ENCODE measurements at places on chromosomes 3 and 15.

GRCh38 chr3:61719278-61719977 lies 158.1 kb downstream of the PTPRG start:
- DNase-seq: no peak

DNA sequence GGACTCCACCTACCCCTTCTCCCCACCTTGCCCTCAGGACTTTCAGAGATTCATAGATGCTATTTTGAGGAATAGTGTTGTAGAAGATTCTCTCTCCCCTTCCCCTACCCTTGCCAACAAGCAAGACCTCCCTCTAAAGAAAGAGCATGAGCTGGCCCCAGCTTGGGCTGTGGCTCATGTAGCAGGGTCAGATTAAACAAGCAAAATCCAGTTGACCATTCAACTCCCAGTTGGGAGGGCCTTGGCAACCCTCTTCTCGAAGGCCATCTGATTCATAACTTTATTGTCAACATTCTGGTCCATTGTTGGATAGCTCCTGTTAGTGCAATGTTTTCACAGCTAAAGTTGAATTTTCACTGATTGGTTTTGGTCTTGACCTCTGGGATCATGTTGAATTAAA lies 41.1 kb downstream of the TNFAIP8L3 start:
- DNase-seq: no peak

DNA sequence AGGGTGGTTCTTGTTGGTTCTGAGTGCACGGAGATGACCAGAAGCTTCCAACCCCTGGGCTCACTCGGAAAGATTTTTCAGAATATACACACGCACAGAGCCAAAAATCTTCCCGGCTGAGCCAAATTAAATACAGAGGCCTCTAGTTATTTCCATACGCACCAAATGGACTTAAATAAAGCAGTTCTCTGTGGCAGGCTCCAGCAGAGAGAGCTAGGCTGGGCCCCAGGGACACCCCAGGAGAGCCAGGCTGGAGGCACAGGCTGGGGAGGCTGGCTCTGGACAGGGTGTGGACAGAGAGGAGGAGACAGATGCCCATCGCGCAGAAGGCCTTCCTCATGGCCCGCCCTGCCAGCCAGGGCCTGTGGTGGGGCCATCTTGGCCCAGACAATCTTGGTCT lies 115.9 kb downstream of the IQSEC1 start:
- no peak for DNase-seq

DNA sequence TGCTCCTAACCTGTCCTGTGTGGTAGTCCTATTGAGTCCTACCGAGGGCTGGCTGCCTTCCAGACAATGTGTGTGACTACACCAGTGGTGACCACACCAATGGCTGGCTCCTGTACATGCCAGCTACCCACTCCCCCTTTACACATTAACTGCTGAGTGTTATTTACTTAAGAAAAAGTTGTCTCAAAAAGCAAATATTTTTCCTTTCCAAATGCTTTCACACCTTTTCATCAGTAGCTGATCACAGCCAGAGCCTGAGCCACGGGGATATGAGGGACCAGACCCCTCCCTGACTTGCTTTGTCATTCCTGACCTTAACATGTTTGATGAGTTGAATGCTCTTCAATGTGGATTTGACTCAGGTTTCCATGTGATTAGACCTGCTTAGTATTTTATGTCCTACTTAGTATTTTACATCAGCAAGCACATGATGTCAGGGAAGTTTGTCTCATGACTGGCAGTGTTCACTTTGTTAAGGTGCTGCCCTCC lies 29.6 kb upstream of the GREM1 start:
- no peak for DNase-seq

DNA sequence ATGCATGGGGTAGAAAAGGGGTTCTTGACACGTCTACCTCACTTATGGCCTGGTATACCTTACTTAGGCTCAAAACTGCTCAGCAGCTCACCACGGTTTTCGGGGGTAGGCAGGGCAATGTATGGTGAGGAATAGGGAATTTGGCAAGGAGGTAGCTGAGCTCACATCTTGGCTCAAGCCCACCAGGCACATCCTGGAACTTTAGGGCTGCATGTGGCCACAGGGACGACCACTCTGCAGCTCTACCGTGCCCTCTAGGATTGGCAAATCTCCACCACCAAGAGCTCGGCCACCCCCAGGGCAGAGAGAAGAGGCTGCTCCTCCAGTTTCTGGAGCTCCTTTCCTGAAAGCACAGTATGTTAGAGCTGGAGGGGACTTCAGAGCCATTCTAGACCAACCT lies 69.7 kb downstream of the MRPL46 start:
- no peak for DNase-seq

- no peak for DNase-seq
These were observed 86.0 kb downstream of the EFL1 start for GRCh38 chr15:82176542-82176941.
